ENCODE measurements at places on chromosomes 6 and 20.

GRCh38 chr20:10661261-10661660 lies 12.5 kb downstream of the JAG1 start:
- no peak for DNase-seq

DNA sequence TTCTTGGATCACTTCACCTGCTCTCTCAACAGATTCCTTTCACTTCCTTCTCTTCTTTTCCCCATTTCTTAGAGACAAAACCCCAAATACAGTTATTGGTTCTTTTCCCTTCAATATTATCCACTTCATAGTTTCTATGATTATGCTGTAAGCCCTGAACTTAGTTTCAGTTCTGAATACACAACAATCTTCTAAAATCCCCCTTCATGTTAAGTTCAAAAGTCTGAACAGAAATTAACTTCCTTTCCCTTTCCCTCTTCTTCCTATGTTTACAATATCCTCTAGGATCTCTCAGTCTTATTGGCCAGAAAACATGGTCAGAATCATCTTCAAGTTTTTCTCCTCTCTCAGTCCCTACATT lies 57.7 kb downstream of the OGFRL1 start:
- no peak for DNase-seq

- peak; percentile 3 for DNase-seq
Measured at GRCh38 chr6:91273729-91274128, 686.9 kb upstream of the MAP3K7 start.

GRCh38 chr6:168988801-168989200 lies 264.8 kb downstream of the THBS2 start:
- peak; percentile 9 for DNase-seq

DNA sequence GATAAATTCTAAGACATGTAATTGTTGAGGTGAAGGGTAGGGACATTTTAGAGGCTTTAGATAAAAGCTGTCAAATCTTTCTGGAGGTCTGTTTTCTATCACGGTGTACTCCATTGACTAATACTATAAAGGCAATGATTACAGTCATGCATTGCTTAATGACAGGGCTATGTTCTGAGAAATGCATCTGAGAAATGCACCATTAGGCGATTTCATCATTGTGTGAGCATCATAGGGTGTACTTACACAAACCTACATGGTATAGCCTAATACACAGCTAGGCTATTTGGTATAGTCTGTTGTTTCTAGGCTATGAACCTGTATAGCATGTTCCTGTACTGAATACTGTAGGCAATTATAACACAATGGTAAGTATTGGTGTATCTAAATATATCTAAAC lies 71.3 kb upstream of the FYN start:
- DNase-seq = no peak

- no peak for DNase-seq
Measured at GRCh38 chr6:110419028-110419739, 3.8 kb upstream of the DDO start.

DNA sequence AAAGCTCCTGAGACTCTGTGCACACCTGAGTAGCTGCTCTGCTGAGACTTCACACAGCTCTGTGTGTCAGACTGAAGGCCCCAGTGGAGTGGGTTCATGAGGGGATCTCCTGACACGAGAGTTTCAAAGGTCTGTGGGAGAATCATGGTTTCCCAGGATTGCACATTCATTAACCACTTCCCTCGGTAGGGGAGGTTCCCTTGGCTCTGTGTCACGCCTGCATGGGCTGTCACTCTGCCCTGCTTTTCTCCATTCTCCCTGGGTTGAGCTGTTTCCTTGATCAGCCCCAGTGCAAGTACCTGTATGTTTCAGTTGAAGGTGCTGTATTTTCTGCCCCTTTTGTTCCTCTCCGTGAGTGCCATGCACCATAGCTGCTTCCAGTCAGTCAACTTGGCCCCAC lies 236.9 kb downstream of the EPM2A start:
- DNase-seq = no peak

DNA sequence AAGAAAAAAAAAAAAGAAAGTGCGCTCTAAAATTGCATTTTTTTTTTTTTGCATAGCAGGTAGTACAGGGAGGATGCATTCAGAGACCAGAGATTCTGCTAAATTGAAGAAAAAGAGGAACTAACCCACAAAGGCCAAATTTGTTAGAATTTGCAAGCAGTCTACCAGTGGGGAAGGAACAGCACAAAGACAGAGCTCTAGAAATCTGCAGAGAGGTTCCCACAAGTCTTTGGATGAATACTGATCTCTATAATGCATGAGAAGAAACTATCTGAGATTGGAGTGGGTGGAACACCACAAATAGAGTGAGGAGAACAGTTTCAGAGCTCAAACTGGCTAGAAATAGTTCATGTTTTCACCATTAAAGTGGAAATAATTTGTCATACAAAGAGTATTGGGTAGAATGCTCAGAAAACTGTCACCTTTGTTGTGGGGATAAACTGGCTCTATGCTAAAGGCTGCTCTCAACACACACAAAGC lies 79.6 kb upstream of the AHI1 start:
- no peak for DNase-seq

GRCh38 chr6:136627191-136627590 lies 77.0 kb upstream of the MAP7 start:
- DNase-seq = no peak

DNA sequence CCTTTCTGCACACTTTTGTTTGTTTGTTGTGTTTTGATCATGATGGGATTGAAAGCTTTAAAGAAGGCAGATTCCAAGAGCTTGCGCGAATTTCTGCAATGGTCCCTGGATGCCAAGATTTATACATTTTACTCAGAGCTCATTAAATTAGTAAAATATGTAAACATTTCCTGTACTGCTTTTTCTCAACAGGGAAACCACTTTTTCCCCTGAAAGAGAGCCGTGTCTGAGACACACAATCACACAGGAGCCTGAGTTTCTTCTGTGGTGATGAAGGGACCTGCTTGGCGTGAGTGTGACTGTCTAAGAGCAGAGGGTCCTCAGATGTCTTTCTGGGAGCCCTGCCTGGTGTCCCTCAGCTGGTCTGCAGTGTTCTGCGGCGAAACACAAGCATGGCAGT lies 12.1 kb upstream of the TAGAP start:
- no peak for DNase-seq

DNA sequence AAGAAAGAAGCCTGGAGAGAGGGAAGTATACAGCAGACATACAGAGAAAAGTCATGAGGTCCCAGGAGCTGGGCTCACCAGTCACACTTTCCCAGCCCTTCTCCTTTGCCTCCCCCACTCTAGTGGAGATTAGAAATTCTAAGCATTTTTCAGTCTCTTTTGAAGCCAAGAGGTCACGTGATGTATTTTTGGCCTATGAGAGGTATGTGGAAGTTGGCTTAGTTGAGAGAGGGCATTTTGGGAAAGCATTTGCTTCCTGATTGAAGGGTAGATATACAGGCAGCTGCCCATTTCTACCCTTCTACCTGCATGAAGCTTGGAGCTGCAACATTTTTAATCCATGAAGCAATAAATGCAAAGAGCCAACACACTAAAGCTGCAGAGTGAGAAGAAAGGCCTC lies 106.0 kb upstream of the TNFAIP3 start:
- no peak for DNase-seq

DNA sequence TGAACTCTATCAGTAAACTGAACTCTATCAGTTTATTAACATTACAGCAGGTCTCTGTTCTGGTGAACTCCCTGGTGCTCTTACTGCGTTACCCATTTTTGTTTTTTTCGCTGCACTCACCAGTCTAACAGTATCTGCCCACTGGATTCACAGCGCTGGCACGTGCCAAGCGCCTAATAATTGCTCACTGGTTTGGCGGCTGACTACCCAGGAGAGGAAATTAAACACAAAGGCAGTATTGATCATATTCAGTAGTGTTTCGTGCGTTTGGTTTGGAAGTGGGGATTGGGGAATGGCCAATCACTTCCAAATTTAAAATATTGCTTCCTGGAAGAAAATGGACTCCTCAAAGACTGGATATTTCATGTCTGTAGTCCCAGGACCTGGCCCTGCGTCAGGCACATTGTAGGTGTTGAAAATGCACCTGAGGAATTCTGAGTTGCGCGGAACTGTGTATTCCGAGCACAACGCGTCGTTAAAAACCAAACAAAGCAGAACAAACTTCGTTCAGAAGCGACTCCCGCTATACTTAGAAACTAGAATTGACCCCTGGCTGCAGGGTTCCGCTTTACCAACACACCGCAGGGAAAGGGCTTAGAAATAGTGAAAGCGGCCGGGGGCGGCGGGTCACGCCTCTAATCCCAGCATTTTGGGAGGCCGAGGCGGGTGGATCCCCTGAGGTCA lies 1.1 kb upstream of the RPS12 start:
- peak; percentile 66 for DNase-seq
